ENCODE measurements at places on chromosomes 3 and 15.
A peak's percentile ranks its signal among the peaks of the same experiment; 100 is the strongest.

- no peak for DNase-seq
Observed at GRCh38 chr15:72515591-72516389, 41.7 kb downstream of the ARIH1 start.

DNA sequence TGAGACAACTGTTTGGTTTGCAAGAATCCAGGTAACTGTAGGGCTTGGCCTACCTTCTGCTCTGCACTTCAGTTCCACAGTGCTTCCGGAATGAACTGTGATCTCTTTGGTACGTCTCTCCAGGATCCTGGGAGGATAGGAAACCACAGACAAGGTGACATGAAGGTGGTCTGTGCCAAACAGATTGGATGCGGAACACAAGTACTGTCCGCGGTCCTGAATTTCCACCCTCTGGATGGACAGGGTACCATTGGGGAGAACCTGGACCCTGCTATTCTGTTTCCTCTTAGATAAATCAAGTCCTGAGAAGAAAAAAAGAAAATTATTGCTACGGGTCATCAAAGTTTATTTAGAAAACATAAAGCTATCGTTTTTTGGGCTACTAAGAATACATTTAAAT lies 17.3 kb downstream of the IGSF10 start:
- DNase-seq = no peak

DNA sequence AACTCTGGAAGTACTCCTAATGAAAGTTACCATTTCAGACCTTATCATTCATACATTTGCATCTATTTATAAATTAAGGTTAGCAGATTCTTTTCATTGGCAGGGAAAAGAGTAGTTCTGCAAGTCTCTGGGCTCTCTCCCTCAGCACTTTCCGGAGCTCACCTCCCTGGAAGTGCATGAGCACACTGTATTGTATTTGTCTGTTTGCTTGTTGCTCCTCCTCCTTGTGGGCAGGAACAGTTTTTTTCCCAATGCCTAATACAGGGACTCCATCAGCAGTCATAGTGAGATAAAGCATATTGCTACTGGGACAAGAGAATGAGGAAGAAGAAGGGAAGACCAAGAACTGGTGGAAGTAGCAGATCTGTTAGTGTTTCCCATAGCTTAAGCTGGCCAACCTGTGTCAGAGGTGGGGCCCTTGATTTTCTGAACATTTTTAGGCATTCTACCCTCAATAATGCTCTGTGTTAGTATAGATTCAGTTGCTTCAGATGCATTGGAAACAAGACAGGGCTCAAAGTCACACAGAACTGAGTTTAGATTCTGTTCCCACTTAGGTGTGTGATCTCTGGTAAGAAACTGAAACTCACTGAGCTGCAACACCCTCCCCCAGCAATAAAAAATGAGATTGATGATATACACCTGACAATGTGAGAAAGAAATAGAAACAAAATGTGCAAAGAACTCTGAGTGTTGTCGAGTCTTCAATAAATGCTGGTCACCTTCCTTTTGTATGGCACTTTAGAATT lies 407.8 kb downstream of the TUSC7 start:
- no peak for DNase-seq

- no peak for DNase-seq
Observed at GRCh38 chr15:99411234-99411633, 154.6 kb upstream of the MEF2A start.

GRCh38 chr3:155560135-155560534 lies 184.7 kb downstream of the PLCH1 start:
- no peak for DNase-seq

GRCh38 chr15:52100807-52101442 lies 11.7 kb downstream of the BCL2L10 start:
- DNase-seq = no peak

DNA sequence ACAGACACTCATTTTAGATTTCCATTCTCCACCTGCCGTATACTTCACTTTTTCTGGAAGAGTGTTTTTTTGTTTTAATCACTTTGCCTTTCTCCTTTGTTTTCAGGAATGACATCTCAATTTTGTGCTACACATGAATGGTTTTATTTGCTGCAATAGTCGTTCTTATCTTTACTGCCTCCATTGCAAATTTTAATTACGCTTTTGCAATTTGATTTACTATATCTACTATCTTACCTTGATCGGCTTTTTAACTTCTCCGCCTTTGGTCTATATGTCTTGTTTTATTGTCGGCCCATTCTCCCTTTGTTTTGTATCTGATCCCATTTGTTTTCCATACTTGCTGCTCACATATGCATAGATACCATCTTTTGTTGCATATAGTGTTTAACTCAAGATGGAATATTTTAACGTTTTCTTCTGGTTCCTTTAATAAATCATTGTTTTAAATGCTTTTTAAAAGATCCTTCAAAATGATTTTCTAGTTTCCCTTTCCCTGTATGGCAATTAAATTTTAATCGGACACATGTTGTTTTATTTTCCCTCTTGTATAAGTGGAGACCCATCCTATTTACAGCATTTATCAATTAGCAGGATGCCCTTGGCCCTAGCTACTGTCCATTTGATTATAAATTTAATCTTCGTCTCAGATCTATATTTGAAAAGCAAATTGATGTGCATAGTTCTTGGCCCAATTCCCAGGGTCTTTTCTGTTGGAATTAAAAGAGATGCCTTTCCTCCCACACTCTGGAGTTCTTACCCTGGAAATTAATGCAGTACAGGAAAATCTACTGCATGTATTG lies 97.2 kb upstream of the CNTN4 start:
- no peak for DNase-seq

GRCh38 chr3:123390865-123391600 lies 57.9 kb downstream of the ADCY5 start:
- no peak for DNase-seq

GRCh38 chr3:129602730-129603560 lies 3.5 kb downstream of the PLXND1 start:
- no peak for DNase-seq

GRCh38 chr3:171956705-171957104 lies 82.7 kb upstream of the FNDC3B start:
- no peak for DNase-seq

- DNase-seq = no peak
Observed at GRCh38 chr3:42050126-42050525, 41.0 kb upstream of the TRAK1 start.

GRCh38 chr3:116815831-116816588 lies 106.4 kb downstream of the TUSC7 start:
- DNase-seq = no peak

- DNase-seq = no peak
Observed at GRCh38 chr3:50318615-50319014, 3.9 kb downstream of the HYAL2 start.

- no peak for DNase-seq
Observed at GRCh38 chr3:46454209-46454595, 10.5 kb downstream of the LTF start.

DNA sequence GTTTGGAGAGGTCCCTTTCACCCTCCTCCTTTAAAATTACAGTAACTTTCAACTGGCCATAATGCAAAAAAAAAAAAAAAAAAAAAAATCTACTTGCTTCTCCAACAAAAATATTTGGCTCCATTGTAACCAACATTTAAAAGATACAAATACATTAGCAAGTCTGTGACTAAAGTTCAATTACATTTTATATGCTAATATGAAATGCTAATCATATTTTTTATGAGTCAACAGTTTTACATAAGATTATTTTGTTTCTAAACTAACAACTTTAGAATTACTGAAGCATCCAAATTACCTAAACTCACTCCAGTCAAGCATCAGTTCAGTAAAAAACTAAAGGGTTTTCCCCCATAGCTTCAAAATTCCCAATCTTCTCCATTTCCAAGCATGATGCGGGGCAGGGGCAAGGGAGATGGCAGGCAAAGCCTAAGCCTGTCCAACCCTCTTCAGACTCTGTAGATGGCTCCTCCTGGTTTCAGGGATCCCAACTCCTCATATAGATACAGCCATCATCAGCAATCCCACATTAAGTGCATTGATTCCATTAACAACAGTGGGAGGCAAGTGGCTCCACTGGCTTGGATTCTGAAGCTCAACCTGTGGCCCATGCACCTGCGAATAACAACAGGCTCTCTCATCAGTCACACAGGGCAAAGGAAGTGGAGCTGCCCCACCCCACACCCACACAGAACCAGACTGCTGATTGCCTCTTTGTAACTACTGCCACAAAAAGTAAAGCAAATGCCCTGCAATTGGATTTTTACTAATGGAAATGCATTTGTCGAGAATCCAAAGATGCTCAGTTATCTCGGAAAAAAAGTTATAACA lies 15.0 kb downstream of the SFMBT1 start:
- DNase-seq = peak; percentile 31

- no peak for DNase-seq
Observed at GRCh38 chr3:186258968-186259367, 103.1 kb downstream of the DGKG start.

- DNase-seq = no peak
Observed at GRCh38 chr3:101780661-101781060, 1.6 kb downstream of the NXPE3 start.

DNA sequence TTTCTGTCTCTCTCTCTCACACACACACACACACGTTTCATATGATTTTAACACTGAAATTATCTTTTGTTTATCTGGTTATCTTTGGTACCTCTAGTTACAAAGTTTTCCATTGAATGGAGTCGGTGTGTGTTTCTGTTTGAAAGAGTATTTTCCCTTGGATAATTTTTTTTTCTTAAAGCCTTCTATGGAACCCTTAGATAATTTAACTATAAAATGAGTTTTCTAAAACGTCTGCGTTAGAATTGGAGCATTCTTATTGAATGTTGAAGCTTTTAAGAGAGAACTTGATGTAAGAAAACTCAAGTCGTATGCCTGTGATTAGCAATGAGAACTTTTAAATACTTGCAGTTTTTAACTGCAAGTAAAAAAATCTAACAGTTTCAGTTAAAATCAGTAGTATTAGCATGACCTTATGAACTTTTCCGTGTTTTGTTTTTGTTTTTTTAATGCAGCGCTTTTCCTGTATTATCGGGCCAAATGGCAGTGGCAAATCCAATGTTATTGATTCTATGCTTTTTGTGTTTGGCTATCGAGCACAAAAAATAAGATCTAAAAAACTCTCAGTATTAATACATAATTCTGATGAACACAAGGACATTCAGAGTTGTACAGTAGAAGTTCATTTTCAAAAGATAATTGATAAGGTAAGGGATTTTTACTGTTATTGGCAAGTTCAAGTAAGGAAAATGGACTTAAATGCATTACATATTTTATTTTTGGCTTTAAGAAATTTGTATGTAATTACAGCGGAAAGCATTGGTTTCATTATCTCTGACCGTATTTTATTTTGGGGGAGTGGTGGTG lies 3.0 kb downstream of the SMC4 start:
- DNase-seq = no peak

DNA sequence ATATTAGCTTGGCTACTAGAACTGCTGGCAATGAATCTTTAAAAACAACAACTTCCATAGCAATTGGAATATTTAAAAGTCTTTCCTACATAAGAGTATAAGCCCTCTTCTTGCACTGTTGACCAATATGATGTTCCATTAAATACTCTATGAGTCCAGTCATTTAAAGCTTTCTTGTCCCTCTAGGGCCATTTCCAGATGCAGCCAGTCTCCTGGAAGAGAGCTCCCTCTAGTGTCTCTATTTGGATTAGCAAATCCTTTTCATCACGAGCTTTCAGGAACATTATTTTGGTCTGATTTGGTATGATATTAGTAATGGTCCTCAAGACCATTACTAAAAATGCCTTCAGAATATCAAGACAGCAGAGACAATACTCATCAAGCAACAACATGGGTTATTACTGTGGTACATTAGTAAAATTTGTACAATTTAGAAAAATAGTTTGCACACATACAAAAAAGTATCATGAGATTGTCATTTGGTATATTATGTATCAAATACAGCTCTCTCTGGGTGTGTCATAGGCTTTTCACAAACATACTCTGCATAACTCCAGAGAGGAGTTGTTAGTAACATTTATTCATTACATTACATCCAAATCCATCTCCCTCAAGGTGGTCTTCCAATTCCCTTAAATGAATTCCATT lies 101.3 kb downstream of the DPH6 start:
- no peak for DNase-seq

- no peak for DNase-seq
Observed at GRCh38 chr15:74809956-74810355, 2.7 kb upstream of the LMAN1L start.

DNA sequence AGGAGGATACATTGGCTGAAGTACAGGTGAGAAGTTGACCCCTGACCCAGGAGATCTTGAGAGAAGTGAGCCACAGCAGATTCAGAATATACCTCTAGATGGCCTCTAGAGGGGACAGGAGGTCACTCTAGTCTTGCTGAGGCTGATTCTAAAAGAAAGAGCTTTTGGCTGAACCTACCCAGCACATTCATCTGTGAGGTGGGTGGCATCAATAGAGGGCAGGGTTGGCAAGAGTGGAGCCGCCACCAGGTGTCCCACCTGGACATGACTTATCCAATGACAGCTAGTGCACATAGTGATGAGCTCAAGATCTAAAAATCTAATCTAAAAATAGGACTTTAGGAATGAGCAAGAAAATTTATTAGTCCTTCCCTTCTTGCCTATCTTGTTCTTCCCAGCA lies 51.6 kb downstream of the CYP19A1 start:
- DNase-seq = no peak

All from activated CD4-positive, alpha-beta T cell treated with anti-CD3 and anti-CD28 coated beads for 24 hours (primary cell).